ENCODE measurements at places on chromosomes 12 and 14. TPM values are rescaled to one million over a fixed set of nuclear protein-coding genes. Genes with fewer than 3 reads are reported as not detected.

GRCh38 chr14:76546426-76547221, 170.7 kb downstream of the ESRRB start:
- peak; percentile 5 for DNase-seq

Gene KCNH3
- total RNA-seq: under 0.01 TPM

DNA sequence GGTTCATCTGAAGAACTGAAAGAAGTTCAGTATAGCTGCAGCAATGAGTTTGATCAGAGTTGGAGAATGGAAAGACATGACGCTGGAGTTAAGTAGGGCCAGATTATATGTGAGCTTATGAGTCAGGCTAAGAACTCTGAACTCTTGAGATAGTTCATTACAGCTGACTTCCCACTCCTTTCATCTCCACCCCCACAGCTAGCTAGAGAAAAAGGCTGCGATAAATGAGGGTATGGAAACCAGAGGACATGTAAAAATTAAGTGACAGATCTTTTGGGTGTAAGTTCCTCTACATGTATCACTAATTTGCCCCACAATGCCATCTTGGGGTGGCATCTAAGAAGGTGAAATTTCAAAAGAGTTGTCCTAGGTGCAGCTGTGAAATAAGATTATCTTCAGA, 28.6 kb downstream of the PYM1 start:
- DNase-seq: peak; percentile 66

- DNase-seq: no peak
These were observed 636 bp downstream of the ZFYVE21 start for GRCh38 chr14:103716091-103716801.

GRCh38 chr14:103862393-103862782, 15.0 kb upstream of the PPP1R13B start:
- peak; percentile 71 for DNase-seq

- no peak for DNase-seq
These were observed 59.8 kb upstream of the KIF21A start for GRCh38 chr12:39502726-39503125.

Gene SSTR1
- total RNA-seq: 57.9 TPM

Measured in fibroblast of villous mesenchyme (primary cell).